Fibroblast of skin of scalp (primary cell): ENCODE measurements at places on chromosomes 7 and 10.

- DNase-seq: peak; percentile 48
Observed at GRCh38 chr10:11742009-11742778, at the start of gene ECHDC3. TSS of gene ECHDC3 (plus strand) at chr10:11742382. CDS start at chr10:11742577, 195 bp downstream.

- no peak for DNase-seq
Observed at GRCh38 chr7:369476-370258, 79.7 kb downstream of the FOXL3 start.

DNA sequence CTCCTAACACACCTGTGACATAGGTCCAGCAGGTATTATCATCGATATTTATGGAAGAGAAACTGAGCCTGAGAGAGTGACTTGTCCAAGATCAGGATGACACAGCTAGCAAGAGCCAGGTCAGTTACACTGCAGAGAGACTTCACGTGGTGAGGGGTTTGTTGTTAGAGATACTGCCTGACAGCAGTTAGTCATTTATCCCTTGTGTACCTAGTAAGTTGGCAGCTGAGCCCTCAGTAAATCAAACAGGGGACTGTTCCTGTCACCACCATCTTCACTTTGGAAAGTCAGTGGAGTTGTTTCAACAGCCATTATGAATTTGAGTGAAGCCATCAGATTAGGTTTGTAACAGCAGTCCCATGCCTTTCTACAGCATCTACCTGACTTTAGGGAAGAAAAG, 87.5 kb upstream of the GATA3 start:
- DNase-seq: no peak

DNA sequence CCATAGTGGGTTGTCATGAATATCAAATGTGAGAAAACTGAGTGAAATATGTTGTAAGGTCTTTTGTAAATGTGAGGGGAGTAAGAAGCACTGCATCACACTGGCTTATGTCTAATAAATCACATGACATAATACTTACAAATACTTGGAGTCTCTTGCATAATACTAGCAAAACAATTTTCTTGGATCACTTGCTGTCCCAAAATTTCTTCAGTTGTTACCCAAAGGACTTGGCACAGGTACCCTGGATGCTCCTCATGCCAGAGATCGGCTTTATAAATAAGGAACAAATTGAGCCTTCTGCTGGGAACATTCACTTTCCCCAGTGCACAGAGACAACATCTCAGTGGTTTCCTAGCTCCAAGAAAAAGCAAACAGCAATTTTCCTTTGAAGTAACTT, 5.0 kb upstream of the LRIT2 start:
- no peak for DNase-seq

- peak; percentile 60 for DNase-seq
Observed at GRCh38 chr7:28096713-28097112, 83.9 kb downstream of the JAZF1 start.

- DNase-seq: peak; percentile 97
Observed at GRCh38 chr10:98414932-98415730, at the start of gene PYROXD2. TSS of gene PYROXD2 (minus strand) at chr10:98415182. CDS start at chr10:98415135, 47 bp downstream.

DNA sequence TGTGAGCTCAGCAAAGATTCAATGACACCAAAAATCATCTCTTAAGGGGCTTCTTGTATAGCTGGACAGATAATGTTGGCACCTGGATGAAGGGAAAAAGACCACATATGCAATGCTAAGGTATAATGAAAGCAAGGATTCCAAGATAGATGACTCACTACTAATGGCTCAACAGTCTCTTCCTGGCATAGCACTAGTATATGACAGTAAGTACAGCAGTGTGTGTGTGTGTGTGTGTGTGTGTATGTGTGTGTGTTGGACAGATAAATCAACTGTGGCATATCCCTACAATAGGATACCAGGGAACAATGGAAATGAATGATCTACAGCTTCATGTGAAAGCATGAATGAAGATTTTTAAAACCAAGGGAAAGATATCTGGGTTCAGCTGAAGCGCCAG, 257.1 kb downstream of the SFMBT2 start:
- no peak for DNase-seq

DNA sequence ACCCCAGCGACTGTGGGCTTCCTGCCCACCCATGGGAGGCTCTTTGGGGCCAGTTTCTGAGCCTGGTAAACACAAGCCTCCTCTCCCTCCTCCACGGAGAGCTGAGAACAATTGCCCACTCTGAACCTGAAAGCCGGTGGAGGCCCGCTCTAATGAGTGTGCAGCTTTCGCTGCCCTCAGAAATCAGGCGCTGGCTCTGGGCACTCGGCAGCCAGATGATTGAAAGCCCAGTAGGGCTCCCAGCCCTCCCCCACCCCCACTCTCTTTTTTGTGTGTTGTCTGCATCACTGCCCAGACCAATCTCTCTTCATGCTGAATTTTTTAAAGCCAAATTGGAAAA, 438.9 kb downstream of the RPS24 start:
- no peak for DNase-seq

- DNase-seq: no peak
Observed at GRCh38 chr10:99700649-99701048, 31.3 kb downstream of the COX15 start.

DNA sequence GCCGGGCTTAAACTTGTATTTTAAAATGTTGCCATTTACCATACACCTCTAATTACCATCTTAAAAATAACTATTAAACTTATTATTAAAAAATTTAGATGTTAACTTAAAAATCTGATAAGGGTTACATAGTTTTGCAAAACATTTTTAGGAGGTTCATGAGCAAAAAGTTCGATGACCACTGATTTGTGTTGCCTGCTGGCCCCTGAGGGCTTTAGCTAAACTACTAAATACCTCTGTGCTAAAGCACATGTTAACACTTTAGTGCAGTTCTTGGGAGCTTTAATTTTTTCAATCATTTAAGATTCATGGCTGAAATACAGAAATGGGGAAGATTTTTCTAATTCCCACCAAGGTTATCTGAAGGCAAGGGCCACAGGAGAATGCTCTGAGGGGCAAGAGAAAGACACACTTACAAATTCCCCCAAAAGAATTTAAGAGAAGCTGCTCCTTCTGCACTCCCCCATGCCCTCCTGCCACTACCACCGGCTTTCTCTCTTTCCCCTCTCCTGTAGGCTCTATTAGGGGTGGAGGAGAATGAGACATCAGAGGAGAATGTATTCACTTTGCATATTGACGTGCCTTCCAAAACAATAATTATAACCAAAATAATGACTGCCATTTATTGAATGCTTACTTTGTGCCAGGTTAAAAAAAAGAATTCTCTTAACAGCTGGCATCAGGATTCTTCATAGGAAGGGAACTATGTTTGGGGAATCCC, 106.2 kb downstream of the RTKN2 start:
- no peak for DNase-seq

GRCh38 chr7:121442845-121443244, 46.7 kb upstream of the FAM3C start:
- no peak for DNase-seq

DNA sequence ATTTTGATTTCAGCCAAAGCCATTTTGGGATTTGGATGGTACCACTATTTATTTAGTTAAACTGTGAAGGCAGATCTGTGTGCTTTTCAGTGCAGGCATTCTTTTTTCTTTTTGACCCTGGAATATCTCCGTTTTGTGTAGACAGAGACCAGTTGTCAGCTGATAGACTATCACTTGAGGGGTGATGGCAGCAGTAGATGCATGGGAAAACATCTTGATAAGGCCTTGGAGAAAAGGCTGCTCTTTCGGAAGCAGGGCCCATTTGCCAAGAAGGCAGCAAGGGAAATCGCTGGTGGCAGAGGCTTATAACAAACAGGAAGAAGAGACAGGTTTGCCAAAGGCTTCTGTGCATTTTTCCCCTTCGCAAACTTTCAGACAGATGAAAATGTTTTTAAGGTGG, 2.6 kb upstream of the BMPER start:
- no peak for DNase-seq

DNA sequence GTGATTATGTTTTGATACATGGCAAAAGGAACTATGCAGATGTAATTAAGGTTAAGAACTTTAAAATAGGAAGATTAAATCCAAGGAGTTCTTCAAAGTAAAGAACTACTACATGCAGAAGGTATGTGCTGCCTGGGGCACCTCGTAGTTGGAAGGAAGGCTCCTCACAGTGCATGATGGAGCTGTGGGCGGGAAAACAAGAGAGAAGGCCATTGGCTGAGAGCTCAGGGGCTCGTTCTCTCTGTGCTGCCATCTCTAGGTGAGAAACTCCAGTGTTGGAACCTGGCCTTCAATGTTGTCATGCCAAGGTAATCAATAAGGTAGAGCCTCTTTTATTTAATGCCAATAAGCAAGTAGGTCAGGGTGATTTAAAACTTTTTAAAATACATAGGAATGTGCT, 391.4 kb upstream of the ETV1 start:
- DNase-seq: no peak

DNA sequence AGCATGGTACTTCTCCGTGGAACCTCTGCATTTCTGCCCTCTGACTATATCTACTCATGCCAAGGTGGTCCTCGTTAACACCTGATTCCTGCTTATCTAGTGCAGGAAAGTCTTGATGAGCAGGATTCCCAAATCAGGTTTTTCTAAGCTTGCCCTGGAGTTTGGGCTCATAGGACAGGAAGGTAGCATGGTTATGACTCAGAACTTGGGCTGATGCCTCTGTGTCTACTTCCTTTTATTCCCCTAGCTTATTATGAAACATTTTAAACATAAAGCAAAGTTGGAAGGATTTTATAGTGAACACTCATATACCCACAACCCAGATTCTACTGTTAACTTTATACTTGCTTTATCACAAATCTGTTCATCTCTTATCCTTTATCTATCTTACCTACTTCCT, 5.6 kb downstream of the SUFU start:
- peak; percentile 20 for DNase-seq

DNA sequence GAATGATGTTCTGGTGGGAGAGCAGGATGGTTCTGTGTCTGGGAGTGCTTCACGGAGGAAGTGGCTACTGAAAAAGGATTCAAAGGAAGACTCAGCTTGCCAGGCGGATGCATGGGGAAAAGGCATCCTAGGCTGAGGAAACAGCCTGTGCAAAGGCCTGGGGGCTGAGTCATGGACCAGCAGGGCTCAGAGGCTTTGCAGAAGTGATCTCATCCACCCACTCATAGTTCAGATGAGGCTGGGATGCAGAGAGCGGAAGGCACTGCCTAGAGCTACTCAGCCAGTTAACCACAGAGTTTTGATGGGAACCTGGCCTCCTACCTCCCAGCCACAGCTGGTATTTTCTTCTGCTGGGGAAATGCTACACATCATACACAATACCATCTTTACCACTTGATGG, 15.8 kb upstream of the ADAMTS14 start:
- DNase-seq: peak; percentile 98

DNA sequence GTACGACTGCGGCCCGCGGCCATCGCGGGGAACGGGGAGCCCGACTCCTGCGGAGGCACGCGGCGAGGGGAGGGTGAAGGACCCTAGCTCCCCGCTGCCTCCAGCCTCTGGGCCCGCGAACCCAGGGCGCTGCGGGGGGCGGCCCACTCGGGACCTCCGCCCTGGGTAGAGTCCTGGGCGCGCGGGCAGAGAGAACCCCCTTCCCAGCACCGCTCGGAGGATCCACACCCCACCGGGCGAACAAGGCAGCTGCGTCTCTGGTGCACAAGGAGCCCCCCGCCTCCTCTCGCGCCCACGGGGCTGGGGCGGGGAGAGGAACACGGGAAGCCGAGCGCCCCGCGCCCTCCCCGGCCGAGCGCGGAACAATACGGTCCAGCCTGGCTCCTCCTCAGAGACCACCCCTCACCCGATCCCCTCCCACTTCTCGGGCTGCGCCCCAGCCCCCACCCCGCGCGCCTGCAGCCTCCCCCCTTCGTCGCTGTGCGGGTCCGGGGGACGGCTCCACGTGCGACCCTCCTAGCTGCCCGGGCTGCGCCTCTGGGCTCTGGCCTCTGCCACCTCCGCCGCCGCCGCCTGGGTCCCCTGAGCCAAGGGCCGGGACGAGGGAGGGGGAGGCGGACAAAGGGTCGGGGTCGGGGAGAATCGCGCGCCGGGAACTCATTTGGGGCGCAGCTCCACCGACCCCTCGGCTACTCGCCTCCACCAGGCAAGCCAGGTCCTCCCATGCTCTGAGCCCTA, at the start of gene WDR86:
WDR86 (minus strand) TSS at position 372 of the 738 bp plus-strand sequence. CDS start 449 bp downstream, outside the sequence.
- DNase-seq: no peak

DNA sequence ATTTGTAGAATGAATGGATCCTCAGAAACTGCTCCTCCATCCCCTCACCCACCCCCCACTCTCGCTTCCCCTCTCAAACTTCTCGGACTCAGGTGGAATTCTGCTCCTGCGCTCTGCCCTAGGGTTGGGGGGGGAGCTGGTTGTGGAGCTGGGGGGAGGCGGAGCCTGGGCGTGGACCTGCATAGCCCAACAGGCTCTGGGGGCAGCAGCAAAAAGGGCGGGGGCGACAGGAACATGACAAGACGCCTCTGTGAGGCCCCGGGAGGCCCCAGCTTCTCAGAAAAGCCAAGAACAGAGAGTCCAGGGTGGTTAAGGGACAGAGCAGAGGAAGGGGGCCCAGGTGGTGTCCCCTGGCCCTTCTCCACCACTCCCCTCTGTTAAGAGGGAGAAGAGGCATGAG, 3.5 kb downstream of the TSC22D4 start:
- DNase-seq: no peak

DNA sequence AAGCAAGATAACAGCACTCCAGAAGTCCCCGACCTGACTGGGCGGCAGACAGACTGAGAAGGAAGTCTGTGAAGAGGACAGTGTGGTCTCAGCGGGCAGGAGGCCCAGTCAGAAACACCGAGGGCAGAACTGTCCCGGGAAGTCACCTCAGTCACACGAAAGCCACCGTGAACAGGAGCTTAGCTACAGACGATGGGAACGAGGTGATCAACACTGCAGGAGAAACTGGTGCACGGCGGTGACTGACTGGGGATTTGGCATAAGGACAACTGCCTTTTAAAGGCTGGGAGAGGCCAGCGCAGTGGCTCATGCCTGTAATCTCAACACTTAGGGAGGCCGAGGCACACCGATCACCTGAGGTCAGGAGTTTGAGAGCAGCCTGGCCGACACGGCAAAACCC, 217.8 kb downstream of the PTPRN2 start:
- DNase-seq: no peak

GRCh38 chr10:62084451-62084850, 183.0 kb downstream of the ARID5B start:
- DNase-seq: peak; percentile 72
